ENCODE measurements at places on chromosomes 2 and 18.

GRCh38 chr2:127609031-127609751, 36.8 kb upstream of the GPR17 start:
- no peak for DNase-seq

GRCh38 chr2:240205348-240205747, 64.9 kb upstream of the OTOS start:
- no peak for DNase-seq

DNA sequence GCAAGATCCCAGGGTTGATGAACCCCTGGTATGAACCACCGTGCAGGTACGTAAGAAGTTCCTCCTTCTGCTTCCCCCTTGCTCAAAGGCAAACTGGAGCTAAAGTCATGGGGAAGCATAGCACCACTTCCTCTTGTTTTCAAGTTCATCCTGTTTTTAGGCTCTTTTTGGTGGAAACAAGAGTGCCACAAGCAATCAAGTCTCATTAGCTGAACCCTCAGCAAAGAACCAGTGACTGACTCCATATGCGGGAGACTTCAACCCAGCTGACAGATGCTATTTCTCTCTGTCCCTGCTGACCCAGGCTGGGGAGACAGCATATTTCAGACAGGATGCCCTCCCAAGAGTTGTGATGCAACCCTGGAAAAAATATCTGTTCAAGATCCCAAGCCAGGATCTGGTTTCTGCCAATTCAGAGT, 47.7 kb downstream of the BCL2 start:
- no peak for DNase-seq

GRCh38 chr18:75977081-75977480, 518.0 kb downstream of the ZNF516 start:
- DNase-seq: no peak

GRCh38 chr18:8871489-8871888, 166.1 kb downstream of the MTCL1 start:
- DNase-seq: no peak

GRCh38 chr2:9565436-9566153, 10.0 kb upstream of the ADAM17 start:
- DNase-seq: peak; percentile 50

GRCh38 chr2:238847419-238847801, 475 bp upstream of the TWIST2 start:
- DNase-seq: no peak

- DNase-seq: no peak
Observed at GRCh38 chr2:143030127-143030526, 99.1 kb upstream of the ARHGAP15 start.

DNA sequence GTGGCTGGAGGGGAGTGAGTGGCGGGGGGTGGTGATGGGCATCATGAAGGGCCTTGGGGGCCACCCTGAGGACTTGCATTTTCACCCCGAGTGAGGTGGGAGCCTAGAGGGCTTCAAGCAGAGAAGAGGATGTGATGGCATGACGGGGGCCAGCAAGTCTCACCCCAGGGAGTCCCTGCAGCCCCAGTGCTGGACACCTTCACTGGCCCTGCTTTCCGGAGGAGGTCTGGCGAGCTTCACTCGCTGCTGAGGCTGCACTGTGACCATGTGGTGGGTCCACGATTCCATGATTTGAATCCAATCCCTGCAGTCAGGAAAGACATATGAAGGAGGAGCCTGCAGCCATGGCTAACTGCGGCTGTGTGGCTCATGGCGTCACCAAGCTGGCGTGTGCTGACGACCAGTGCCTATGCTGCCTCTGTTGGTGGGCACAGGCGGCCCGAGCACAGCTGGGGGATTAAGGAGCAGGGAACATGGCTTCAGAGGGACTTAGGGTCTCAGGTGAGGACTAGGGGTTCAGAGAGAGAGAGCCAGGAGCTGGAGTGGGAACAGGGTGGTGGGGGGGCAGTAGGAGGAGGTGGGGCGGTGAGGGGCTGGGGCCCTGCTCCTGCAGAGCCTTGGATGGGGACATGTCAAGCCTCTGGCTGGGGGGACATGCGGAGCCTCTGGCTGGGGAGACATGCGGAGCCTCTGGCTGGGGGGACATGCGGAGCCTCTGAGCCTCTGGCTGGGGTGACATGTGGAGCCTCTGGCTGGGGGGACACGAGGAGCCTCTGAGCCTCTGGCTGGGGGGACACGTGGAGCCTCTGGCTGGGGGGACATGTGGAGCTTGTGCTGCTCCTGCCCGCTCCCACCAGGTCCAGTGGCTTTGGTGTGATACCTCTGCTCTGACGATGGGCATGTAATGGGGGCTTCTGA, 3.6 kb downstream of the ZAP70 start:
- DNase-seq: no peak

- no peak for DNase-seq
Observed at GRCh38 chr18:10681581-10682367, 155.9 kb downstream of the NAPG start.

- DNase-seq: no peak
Observed at GRCh38 chr2:102368461-102369109, 13.0 kb downstream of the IL18R1 start.

DNA sequence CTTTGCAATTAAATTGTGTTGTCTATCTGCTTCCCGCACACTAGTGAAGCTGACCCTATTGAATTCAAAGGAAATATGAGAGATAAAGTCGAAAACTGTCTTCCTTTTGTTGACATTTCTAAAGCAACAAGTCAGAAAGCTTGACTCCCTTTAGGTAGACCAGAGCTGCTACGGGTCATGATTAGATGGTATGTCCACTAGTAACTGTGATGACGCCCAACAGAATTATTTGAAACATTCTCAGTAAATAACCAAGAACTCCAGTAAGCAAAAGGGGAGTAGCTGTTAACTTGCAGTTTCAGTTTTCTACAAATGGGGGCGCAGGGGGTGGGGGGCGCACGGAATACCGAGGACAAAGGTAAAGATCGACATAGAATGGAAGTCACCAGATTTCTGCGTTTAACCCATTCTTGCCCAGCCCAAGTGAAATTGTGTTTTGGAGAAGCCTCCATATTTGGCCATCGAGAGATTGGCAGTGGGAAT, 56.4 kb downstream of the CRIM1 start:
- DNase-seq: no peak

GRCh38 chr2:105179469-105180372, 61.8 kb upstream of the GPR45 start:
- no peak for DNase-seq

All from omental fat pad (tissue), 4 donors.